Eye (tissue), 1 donor: ENCODE measurements at places on chromosomes 16 and 17.

GRCh38 chr17:4751932-4752331 is 12.2 kb upstream of the CXCL16 start:
- DNase-seq = no peak

DNA sequence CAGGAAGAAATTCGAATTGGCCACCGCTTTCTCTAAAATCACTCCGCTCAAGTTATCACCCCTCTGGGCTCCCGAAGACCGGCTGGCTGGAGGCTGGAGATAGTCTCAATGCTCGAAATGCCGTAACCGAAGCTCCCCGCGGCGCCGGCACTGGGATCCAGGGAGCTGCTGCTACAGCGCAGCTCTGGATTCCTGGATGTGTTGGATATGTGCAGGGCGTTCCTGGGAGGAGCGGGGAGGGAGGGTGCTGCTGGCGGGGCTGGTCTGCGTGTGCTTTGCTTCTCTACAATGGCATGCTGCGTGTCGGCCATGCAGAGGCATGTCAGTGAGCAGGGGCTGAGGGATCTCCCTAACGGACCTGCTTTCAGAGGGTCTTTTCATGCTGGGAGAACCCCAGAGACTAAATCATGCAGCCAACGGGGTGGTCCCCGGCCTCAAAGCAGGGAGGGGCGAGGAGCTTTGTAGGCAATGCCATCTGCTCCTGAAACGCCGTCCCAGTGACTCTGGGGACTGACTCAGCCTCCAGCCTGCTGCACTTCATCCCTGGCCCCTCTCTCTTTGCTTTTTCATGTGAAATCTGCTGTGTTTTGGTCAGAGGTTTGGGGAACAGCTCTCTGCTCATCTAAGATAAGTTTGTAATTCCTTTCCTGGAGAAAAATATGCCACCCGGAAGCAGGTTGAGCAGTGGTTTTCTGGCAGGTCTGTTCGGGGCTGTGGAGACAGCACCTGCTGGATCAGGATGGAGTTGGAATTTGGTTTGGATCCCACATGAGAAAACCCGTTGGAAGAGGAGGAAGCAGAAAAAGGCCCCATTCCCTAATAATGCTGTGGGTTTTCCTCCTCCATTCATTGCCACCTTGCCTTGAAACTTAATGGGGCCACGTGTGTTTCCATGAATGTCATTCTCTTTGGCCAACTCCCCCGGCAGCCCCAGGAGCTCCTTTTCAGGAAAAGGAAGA is 311.4 kb downstream of the SEC14L1 start:
- DNase-seq = peak; percentile 93

DNA sequence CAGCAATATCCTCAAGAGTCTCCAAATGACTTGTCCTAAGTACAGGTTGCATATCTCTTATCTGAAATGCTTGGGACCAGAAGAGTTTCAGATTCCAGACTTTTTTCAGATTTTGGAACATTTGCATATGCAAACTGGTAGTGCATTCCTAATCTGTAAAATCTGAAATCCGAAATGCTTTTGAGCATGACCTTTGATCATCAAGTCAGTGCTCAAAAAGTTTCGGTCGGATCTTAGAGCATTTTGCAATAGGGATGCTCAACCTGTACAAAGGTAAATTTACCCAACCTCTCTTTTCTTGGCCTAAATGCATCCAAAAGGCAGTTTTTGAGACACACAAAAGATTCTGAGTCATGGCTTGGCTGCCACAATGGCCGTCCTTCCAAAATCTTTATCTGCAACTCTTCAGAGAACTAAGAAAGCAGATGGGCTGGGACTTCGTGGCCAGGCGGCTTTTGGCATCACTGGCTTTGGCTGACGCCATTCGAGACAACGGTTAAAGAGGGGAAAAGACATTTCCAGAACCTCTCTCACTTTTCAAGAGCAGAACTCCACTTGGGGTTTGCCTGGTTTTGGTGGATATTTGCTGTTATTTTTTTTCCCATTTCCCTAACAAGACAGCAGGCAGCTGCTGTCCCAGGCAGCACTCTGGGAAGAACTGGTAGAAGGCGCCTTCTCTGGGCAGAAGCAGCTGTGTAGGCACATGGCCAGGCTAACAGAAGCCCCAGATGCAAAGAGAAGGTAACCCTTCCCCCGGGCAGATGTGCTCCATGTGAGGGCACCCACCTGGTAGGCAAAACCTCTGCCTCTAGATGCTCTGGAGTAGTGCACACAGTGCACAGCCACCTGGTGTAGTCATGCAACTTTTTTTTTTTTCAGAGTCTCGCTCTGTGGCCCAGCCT is 8.9 kb downstream of the CPPED1 start:
- DNase-seq = no peak

- DNase-seq = no peak
Measured at GRCh38 chr16:2250652-2251295, 613 bp downstream of the ECI1 start.

GRCh38 chr17:36661047-36661666 is 59.8 kb downstream of the MRM1 start:
- DNase-seq = peak; percentile 93
